ENCODE measurements at places on chromosomes 2 and 18.

GRCh38 chr2:467101-467500, 179.2 kb upstream of the ALKAL2 start:
- no peak for DNase-seq

DNA sequence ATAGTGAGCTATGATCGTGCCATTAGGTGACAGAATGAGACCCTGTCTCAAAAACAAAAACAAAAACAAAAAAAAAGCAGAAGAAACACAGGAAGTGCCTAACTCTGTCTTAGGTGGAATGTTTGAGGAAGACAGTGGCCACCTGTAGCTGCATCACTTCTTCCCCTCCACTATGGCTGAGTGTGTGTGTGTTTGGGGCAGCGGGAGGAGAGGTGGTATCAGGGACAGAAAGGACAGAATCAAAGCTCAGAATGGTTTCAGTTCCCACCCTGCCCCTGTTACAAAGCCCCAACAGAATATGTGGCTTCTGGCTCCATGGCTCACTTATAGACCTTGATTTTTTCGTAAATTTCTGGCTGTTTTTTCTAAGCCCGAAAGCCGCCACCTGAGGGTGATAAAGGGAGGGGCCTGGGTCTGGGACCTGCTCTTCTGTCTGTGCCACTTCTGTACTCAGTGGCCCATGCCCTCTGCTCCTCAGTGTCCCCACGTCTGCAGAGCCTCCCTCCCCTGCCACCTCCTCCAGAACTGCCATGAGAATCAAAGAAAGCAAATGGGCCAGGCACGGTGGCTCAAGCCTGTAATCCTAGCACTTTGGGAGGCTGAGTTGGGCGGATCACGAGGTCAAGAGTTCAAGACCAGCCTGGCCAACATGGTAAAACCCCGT, 27.4 kb downstream of the SERTAD2 start:
- no peak for DNase-seq

DNA sequence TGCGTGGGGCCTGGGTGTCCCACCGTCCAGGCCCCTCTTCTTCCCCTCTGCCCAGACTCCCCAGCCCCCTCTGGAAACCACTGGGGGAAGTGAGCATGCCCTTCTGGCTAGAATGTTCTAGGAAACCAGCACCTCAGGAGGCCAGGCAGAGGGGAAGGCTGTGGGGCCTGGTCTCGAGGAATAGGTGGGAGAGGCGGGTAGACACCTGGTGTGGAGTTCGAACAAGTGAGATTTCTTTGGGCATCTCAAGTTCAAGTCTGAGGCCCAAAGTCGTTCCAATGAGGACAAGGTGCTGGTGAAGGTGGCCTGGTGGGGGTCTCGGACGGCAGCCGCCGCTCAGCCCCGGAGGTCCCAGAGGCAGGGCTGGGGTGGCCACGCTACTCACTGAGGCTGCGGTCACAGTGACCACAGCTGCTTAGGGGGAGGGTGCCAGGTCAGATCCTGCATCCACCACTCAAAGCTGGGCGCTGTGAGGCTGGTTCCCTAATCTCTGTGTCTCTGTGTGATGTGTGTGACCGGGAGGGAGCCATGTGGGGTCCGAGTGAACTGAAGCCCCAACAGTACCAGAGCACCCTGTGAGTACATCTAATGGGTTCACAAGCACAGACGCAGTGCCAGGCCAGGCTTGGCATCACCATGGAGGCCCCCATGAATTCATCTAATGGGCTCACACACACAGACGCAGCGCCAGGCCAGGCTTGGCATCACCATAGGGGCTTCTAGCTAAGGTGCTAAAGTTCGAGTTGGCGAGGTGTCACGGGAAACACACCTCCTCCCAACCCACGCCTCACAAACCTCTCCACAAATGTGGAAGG, 26.5 kb upstream of the PXDN start:
- DNase-seq = no peak

- no peak for DNase-seq
These were observed 110.8 kb downstream of the FMNL2 start for GRCh38 chr2:152445791-152446201.

- no peak for DNase-seq
These were observed 234.8 kb upstream of the PXDN start for GRCh38 chr2:1979138-1979537.

DNA sequence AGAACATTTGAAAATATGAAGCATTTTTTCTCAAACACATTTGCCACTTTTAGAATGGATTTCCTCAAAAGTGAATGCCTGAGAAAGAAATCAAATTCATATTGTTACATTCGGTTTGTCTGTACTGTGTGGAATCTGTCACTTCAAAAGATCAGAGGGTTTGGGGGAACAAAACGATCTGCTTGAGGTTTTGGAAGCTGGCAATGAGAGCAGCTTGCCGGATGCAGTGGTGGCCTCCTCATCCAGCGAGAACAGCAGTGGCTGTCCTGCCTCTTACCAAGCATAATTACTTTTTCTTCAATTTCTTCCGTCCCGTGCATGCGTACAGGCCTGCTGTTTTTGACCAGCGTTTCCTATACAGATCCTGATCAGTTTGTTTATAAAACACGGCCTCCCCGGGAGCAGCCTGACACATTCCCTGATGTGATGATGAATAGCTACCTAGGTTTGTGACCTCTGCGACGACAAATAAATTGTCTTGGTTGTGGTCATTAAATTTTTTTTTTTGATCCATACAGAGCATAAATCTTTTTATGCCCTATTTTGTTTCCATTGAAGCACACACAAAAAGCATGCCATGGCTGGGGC, 45.2 kb downstream of the ITGA6 start:
- no peak for DNase-seq

GRCh38 chr2:43634604-43635306, 2.3 kb upstream of the PLEKHH2 start:
- no peak for DNase-seq

GRCh38 chr2:27442920-27443282, 720 bp downstream of the KRTCAP3 start:
- DNase-seq = no peak

GRCh38 chr2:129812071-129812470, 167.4 kb upstream of the RAB6C start:
- DNase-seq = peak; percentile 73

- DNase-seq = no peak
These were observed 122.2 kb upstream of the ARHGAP28 start for GRCh38 chr18:6607343-6607742.

DNA sequence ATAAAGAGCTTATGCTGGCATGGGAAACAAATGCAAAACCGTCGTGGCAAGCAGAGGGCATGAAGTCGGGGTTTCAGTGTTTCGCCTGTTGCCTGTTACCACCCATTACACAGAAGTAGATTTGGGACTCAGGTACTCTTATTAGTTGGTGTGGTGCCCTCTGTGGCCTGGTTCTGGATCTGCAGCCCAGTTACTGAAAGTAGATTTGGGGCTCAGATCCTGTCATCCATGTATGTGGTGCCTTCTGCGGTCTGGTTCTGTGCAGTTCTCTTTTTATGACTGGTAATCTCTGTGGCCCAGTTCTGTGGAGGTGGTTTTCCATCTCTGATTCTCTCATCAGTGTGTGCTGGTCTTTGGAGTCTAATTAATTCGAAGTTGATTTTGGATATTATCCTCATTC, 45.2 kb downstream of the ADNP2 start:
- DNase-seq = peak; percentile 39

DNA sequence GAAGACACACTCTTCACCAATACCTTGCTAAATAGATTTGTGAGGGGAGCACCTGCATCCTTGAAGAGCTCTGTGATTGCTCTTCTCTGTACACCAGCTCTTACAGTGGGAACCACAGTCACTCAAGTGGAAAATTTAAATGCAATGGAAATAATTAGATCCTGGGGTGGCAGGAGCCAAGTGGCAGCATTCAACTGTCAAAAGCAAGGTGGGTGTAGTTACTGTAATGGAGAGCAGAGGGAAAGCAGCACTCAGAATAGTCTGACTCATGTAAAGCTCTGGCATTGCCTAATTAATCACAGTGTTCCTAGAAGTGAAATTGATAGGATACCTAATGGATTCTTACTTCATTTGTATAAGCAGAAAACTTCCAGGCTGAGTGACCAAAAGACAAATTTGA, 245.8 kb downstream of the KCNE4 start:
- DNase-seq = no peak

- no peak for DNase-seq
These were observed 51.1 kb downstream of the NABP1 start for GRCh38 chr2:191728750-191729624.

- DNase-seq = peak; percentile 57
These were observed 3.1 kb downstream of the ARHGAP25 start for GRCh38 chr2:68737711-68738110.

DNA sequence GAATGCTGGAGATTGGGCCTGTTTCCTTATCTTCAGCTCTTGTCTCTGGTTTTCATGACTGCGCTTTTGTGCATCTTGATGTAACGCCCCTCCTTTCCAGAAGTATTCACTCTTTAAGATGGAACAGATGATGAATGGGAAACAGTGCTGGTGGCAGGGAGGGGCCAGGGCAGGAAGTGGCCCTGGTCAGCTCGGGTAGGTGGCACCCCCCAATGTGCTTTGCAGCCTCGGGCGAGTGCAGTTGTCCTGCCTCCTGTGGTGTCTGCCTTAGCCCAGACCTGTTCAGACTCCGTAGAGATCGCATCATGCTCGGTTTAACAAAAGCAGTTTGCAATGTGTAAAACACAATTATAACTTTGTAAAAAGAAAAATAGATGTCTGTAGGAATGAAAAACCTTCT, 17.0 kb upstream of the MGAT4A start:
- DNase-seq = no peak

DNA sequence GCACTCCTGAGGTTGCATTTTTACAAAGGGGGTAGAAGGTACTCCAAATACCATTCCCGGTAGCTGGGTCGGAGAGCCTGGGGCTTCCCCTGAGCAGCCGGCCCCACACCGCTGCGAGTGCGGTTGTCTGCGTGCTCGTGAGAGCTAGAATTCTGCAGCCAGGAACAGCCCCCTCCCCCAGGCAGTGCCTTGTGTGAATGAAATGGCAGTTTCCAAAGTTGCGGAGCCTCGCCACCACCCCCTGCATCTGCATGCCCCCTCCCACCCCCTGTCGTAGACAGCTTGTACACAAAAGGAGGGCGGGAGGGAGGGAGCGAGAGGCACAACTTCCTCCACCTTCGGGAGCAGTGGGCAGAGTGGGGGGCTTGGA, 1.1 kb downstream of the MYCN start:
- no peak for DNase-seq

DNA sequence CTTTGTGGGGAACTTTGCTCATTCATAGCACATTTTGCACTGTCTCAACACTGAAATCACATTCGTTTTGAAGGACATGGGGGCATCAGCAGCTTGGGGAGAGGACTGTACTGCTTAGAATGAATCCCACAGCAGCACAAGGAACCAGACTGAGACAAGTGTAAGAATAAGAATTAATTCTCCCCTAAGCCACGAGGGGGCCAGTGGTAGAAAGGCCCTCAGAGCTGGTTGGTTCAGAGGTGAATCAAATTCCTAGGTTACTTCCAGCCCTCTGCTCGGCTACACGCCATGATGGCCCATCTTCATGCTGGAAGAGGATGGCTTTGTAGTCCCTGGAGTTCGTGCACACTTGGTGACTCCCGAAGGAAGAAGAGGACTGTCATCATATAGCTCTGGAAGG, 12.0 kb upstream of the MC5R start:
- DNase-seq = no peak

- DNase-seq = no peak
These were observed 104.1 kb downstream of the ESCO1 start for GRCh38 chr18:21496277-21496835.

DNA sequence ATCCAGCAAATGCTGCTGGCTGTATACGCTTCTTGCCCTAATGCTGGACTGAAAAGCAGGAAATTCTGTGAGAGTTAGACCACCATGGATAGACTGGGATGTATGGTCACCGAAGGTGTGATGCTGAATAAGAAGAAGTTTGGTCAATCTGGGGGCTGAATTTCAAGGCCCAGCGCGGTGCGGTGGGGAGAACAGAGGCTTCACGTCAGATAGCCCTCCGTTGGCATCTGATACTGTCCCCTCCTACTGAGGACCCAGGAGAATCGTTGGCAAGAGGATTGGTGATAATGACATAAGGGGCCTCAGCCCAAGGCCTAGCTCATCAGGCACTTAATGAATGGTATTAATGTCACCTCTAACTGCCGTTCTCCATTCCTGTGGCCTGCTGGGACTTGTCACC, 97.3 kb upstream of the ST3GAL5 start:
- DNase-seq = no peak

- DNase-seq = no peak
These were observed 16.5 kb upstream of the PSD4 start for GRCh38 chr2:113157118-113157896.

DNA sequence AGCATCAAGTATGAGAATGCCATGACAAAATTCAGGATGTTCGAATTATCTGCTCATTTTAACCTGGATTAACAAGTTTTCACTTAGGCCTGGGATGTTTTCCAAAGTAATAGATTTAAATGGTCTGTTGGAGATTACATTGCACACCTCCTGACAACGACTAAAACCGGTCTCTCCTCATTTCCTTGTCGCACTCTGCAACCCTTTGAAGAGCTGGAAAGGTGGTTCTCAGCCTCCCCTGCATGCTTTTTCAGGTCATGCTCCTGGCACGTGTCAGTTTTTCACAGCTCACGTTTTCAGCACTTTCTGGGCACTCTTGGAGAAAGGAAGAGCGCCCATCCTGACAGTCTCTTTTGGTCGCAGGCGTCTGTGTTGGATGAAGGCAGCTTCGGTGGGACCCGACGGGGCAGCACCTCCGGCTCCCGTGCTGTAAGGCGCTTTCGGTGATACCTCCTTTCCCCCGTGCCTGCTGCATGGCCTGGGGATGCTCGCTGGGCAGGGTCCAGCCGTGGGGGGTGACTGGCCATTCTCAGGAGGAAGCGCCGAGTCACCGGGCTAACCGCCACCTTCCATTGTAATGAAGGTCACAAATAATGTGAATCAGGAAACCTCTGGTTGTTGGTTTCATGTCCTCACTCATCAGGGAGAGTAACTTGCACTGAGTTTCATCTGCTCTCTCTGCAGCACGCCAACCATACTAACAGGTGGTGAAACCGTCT, 63.5 kb upstream of the RBM44 start:
- DNase-seq = no peak

DNA sequence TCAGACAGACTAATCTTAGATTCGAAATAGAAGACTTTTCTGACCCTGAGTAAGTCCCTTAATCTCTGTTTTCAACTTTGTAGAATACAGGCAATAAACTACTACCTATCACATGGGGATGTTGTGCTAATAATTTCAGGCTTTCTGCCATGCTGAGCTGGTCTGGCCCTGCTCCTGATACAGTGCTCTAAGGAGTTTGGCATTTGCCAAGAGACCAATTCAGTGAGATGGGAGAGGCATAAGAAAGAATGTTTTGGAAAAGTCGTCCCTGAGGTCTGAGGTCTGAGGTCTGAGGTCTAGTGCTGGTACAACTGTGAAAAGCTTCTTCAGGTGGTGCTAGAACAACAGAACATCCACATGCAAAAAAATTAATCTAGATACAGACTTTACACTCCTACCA, 35.9 kb upstream of the SP3 start:
- DNase-seq = no peak

DNA sequence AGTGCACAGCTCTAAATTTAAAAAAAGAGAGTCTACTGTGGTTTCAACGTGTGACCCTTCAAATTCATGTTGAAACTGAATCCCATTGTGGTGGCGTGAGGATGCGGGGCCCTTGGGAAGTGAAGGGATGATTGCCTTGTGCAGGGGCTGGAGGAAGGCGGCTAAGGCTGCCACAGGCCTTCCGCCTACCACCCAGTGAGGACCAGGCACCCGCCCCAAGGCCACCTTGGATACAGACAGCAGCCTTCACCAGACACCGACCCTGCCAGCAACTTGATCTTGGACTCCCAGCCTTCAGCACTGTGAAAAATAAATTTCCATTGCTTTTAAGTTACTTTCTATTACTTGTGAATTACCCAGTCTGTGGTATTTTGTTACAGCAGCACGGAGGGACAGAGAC, 103.4 kb upstream of the TMEM18 start:
- no peak for DNase-seq

- DNase-seq = peak; percentile 34
These were observed 63.0 kb upstream of the TWIST2 start for GRCh38 chr2:238784671-238785527.
